Naive thymus-derived CD4-positive, alpha-beta T cell (primary cell): ENCODE measurements at places on chromosomes 16 and 17.

DNA sequence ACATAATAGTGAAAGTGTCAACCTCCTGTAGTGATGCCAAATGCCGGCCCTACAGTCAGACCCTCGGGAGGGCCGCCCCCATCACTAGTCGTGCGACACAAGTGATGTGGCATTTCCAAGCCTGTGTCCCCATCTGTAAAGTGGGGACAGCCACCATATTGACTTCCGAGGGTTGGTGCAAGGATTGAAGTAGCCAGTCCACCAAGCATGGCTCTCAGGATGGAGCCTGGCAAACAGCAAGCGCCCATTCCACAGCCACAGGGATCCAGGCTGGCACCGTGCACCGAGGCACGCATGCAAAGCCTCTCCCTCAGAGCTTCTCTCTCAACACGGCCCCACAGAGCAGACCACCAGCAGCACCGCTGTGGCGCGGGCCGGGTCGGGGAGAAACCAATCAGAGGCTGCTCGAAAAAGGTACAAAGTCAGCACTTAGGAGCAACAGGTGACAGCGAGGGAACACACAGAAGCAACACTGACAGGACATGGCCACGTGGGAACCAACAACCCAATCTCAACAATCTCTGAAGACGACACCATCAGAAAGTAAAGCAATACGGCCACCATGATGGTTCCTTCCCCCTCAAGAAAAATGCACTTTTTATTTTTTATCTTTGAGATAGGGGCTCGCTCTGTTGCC lies 20.6 kb downstream of the ZCCHC14 start:
- no peak for DNase-seq

- DNase-seq, result no peak
These were observed 81.9 kb upstream of the HNF1B start for GRCh38 chr17:37826497-37827430.

DNA sequence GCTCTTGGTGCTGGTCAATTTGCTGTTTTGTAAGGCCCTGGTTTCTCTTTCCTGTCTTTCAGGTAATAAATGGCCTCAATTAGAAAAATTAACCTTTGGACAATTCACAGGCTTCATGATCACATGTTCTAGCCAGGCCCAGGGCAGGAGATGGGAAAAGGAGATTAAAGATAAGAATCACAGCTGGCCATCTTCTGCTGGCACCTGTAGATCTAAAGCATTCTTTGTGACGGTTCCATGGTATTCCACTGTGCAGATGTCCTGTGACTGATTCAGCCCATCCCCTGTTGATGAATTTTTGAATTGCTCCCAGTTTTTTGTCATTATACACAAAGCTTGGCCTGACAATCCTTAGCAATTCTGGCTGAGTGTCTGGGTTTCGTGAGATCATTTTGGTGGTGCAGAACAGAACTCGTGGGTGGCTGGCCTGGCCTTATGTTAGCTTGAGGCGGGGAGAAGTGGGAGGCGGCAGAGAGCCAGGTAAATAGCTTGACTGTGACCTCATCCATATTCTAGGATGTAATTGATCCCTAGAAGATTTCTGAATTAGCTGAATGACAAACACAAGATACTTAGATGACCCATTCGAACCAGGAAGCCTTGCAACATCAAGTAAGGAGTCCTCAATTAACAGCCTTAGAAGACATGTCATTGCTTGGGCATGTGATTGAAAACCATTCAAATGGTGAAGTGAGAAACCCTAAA lies 14.1 kb downstream of the TMC5 start:
- no peak for DNase-seq

- DNase-seq, result no peak
These were observed 20.4 kb downstream of the PRCD start for GRCh38 chr17:76560036-76560876.

GRCh38 chr17:61737820-61738219 lies 125.5 kb downstream of the BRIP1 start:
- no peak for DNase-seq

DNA sequence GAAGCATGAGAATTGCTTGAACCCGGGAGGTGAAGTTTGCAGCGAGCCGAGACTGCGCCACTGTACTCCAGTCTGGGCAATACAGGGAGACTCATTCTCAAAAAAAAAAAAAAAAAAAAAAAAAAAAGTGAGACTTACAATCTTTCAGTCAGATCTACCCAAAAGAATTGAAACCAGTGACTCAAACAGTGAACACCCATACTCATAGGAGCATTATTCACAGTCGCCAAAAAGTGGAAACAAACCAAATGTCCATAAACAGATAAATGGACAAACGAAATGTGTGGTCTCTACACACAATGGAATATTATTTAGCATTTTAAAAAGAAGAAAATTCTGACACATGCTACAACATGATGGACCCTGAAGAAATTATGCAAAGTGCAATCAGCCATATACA lies 9.1 kb upstream of the SCNN1B start:
- no peak for DNase-seq

DNA sequence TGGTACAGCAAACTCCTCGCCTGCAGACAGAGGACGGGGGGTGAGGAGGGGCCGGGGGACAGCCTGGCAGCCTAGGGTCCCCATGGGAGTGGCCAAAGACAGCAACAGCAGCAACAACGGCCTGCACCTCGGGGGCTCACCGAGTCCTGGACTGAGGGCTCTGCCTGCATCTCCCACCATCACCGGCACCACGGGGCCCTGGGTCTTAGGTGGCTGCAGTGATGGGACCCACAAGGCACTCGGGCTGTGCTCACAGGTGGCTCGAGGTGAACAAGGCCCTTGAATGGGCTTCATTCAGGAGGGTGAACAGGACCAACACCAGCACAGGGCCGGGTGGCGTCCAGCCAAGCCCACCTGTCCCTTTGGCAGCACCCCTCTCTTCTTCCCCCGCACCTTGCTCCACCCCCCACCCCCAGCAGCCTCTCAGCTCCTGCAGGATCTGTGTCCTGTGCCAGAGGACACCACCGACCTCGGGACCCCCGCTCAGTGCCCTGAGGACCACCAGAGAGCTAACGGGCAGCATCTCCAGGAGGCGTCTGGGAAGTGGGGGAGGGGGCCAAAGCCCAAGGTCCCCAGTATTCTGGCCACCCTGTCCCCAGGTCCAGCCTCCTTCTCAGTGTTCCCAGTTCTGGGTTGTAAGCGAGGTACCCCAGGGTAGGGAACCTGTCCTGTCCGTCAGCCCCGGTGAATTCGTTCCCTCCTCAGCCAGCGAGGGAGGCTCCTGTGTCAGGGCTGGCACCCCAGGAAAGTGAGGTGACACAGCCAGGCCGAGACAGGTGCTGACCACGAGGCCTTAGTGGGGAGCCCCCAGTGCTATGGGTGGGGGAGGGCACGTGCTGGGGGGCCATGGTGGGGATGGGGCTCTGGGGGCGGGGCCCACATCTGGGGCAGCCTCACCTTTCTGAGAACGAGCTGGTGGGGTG lies 94.3 kb downstream of the TBC1D16 start:
- no peak for DNase-seq

DNA sequence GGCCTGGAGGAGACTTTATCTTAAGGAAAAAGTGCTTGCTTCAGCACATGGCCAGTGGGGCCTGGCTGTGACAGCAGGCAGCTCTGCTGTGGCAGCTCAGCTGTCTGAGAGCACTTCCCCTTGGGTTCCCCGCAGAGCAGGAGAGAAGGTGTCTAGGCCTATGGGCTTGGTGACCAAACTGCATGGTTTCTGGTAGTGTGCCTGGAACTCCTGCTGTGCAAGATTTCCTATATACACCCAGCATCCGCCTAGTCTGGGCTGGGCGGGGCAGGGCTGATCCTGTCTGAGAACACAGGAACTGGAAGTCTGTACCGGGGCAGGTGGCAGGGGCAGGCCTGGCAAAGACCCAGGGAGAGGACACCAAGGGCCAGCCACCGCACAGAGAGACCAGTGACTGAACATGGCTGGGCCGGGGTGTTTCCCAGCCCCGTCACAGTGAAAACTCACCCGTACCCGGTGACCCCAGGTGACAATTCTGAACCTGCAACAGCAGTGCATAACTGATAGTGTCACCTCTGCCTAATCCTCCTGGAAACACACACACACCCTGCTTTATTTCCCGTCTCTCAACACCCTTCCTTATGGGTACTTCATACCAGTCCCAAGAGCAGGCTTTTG lies 39.3 kb downstream of the CHD9 start:
- no peak for DNase-seq

- DNase-seq, result peak; percentile 28
These were observed 14.4 kb upstream of the CDIPT start for GRCh38 chr16:29877266-29877961.

- no peak for DNase-seq
These were observed 121.2 kb upstream of the CHMP6 start for GRCh38 chr17:80870401-80870800.

DNA sequence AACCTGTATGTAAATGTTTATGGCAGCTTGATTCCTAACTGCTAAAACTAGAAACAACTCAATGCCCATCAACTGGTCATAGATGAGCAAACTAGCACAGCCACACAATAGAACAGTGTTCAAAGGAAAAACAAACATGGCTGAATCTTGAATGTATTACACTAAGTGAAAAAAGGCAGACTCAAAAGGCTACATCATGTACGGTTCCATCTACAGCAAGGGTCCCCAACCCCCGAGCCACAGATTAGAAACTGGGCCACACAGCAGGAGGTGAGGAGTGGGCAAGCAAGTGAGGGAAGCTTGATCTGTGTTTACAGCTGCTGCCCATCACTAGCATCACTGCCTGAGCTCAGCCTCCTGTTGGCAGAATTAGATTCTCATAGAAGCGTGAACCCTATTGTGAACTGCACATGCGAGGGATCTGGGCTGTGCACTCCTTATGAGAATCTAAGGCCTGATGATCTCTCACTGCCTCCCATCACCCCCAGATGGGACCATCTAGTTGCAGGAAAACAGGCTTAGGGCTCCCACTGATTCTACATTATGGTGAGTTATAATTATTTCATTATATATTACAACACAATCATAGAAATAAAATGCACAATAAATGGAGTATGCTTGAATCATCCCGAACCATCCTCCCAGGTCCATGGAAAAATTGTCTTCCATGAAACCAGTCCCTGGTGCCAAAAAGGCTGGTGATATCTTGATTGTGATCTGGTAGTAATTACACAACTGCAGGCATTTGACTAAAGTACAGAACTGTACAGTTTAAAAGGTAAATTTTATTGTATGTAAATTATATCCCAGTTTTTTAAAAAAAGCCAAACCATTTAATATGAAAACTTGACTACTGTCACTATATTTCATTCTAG lies 7.7 kb downstream of the CEP20 start:
- no peak for DNase-seq

DNA sequence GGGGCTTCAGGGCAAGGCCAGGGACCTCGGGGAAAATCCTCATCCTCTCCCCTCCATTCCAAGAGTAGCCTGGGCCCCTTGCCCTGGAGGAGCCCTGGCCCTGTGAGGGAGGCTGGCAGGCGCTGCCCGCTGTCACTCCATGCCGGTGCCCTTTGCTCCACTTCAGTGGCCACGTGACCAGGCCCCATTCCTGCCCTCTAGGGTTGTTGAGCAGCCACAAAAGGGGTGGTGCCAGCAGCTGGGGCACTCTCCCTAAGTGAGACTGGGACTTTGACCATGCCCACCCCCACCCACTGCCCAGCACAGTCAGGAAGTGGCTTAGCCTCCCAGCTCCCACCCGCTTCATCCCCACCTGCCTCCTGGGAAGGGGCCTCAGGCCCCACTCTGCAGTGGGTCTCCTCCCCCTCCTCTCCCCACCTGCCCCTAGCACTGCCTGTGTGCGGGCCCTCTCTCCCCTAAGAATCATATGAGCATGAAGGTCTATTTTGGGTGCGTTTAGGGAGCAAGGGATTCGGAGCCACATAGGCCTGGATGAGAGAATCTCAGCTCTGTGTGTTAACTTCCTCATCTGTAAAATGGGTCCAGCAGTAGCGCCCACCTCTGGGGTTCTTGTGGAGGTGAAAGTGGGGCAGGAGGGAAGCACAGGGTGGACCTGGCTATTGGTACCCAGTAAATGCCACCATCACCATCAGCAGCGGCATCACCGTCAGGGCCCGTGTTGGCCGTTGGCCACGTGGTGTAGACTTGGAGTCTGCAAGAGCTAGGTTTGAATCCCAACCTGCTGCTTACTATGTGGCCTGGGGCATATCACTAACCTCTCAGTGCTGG lies 7.2 kb downstream of the PDK2 start:
- no peak for DNase-seq

- DNase-seq, result no peak
These were observed 85.8 kb downstream of the HIC1 start for GRCh38 chr17:2140683-2141082.

GRCh38 chr16:88379694-88380040 lies 3.1 kb upstream of the ZNF469 start:
- no peak for DNase-seq

DNA sequence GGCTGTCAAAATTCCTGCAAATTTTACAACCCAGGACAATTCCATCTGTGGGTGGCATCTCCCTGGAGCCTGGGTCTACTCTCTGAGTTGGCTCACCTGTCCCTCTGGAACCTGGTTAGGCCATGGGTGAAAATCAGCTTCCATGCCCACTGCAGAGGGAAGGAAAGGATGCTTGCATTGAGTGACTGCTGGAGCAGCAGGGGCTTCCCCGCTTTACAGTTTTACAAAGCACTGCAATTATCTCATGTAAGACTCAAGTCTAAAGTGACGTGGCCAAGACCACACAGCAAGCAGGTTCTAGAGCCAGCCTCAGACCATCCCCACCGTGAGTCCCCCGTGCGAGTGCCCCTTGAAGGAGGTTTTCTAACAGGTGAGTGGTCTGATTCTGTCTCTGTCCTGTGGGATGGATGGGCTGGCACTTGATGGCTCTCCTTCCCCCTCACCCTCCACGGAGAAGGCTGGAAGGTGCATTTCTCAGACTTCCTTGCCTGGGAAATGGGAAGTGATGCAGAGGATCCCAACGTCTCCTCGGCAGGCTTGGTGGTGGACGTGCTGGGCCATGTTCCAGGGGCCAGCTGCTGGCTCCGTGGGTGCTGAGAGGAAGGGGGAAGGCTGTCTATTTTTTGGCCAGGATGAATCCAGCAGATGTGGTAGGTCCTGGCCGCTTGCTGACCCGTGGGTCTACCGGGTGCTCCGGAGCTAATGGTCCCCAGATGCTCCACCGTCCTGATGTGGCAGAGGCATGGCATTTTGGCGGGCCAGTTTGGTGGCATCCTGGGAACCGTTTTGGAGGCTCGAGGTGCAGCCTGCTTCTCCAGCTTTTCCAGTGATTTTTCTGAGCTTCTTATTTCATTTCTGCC lies 26.3 kb upstream of the CBX4 start:
- no peak for DNase-seq
